CD8-positive, alpha-beta memory T cell (primary cell): ENCODE measurements at places on chromosomes 13 and 19. TPM values are rescaled to one million over a fixed set of nuclear protein-coding genes. Genes with fewer than 3 reads are reported as not detected.

The USHBP1 gene
- total RNA-seq, result 0.27 TPM

The NXNL1 gene
- not detected for total RNA-seq

The TMPRSS9 gene
- not detected for total RNA-seq

The SCGB2B2 gene
- total RNA-seq, result 0.22 TPM

The SERTM1 gene
- total RNA-seq, result not detected

The BORA gene
- total RNA-seq, result 12.1 TPM

The TMEM86B gene
- total RNA-seq, result 8.5 TPM

The SERTAD1 gene
- 17.8 TPM for total RNA-seq

The CBY2 gene
- total RNA-seq, result not detected

The PABPC3 gene
- total RNA-seq, result 0.97 TPM

The KCNN1 gene
- total RNA-seq, result 0.15 TPM

The IZUMO4 gene
- 8.9 TPM for total RNA-seq

The CRB3 gene
- total RNA-seq, result 1.8 TPM

The RGL3 gene
- total RNA-seq, result not detected

The CADM4 gene
- 0.24 TPM for total RNA-seq

The FGF22 gene
- 0.22 TPM for total RNA-seq

The ZNF85 gene
- 13.4 TPM for total RNA-seq

The AXL gene
- 0.09 TPM for total RNA-seq

The LRRC25 gene
- total RNA-seq, result 0.31 TPM

The WDR62 gene
- total RNA-seq, result 15.7 TPM

The KLK2 gene
- not detected for total RNA-seq

The COMP gene
- total RNA-seq, result not detected

The ACTL9 gene
- total RNA-seq, result not detected

The ZNF443 gene
- 4.6 TPM for total RNA-seq

The LGALS7 gene
- total RNA-seq, result not detected
